ENCODE measurements at places on chromosomes 12 and 14. TPM values are rescaled to one million over a fixed set of nuclear protein-coding genes. Genes with fewer than 3 reads are reported as not detected.

The ARHGEF40 gene
- 0.21 TPM for total RNA-seq

DNA sequence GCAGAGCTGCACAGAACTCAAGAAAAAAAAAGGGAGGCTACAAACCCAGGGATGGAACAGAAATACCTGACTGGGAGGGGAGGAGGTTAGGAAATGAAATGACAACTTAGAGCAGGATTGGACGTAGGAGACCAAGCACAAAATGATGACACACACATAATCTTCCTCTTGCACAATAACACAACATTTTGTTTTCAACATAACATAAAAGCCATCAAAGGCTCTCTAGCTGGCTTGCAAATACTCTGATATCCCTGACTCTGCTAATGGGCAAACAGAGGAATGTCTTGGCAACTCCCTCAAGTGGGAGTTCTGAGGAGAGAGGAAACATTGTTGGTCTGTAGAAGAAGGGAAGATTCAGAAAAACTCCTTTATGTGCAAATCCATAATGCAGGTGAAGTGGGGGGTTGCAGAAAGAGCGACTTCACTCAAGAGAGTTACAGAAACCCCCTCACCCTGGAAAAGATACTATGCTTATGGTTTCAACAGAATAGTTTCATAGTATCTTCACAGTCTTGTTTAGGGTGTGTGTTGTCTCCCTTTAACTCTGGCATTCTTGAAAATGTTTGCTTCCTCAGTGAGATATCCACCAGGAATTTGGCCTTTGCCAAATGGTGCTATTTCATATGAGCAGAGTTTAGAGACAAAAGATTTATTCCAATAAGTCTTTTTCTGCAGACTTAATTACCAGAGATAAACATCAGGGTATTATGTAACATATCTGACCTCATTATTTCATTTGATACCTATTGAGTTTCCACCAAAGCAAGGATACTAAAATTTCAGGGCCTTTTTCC lies 43.8 kb upstream of the LTBP2 start:
- peaks cover 4% of the 10 kb centered on the region for H3K36me3 ChIP-seq
- DNase-seq, result no peak
- H3K27ac ChIP-seq, result no peak overlapping the region

The DAAM1 gene
- total RNA-seq, result 10.5 TPM

- H3K27ac ChIP-seq, result no peak overlapping the region
- H3K36me3 ChIP-seq, result peaks cover 12% of the 10 kb centered on the region
- H3K27me3 ChIP-seq, result no peaks in the 10 kb centered on the region
- peaks cover 29% of the 10 kb centered on the region for H3K4me1 ChIP-seq
Measured at GRCh38 chr12:66965621-66966020, 286.7 kb upstream of the GRIP1 start.

DNA sequence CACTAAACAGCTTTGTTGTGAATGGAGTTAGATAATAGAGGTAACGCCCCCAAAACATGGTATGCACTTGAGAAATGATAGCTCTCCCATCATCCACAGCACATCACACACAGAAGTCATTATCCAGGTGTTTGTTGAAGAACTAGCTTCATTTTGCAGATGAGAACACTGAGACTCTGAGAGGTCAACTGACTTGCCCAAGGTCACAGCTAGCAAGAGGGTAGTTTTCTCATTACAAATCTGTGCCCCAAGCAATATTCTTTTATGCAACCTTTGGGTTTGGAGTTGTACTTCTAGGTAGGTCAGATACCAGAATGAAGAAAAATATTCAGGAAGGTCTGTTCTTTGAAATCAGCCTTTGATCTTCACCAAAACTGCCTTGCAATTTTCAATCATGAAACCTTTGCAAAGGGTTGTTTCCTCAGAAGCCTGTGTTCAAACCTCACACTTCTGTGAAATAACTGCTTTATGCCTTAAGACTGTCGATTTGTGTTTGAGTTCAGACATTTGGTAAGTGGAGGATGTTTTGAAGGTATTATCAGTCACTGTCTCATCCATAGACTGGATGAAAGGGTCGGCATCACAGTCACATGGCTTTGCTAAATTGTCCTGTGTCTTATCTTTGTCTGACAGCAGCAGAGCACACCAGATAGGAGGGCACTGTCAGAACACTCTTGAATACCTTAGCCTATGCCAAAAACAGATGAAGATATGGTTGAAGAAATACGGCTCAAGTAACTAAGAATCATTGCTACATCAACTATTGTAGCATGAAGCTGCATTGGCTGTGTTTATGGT lies 233.2 kb upstream of the BTG1 start:
- H3K27ac ChIP-seq, result peak overlapping the region; percentile 68
- H3K4me1 ChIP-seq, result peaks cover 27% of the 10 kb centered on the region
- H3K36me3 ChIP-seq, result peaks cover 7% of the 10 kb centered on the region
- H3K27me3 ChIP-seq, result no peaks in the 10 kb centered on the region
- DNase-seq, result no peak

DNA sequence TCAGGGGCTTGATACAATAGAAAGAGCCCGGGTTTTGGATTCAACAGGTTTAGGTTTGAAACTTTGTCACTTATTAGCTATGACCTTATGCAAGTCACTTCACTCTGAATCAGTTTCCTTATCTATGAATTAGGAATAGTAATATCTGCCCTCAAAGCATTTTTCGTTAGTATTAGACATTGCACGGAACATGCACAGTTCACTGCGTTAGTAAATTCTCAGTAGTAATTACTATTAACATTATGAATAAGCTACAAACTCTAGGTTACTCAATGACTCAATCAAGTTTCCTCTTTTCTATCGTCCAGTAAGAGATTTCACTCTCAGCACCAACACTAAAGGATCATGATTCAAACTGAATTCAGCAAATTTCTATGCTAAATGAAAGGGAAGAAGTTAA lies 150.3 kb downstream of the CEP83 start:
- H3K4me1 ChIP-seq, result peaks cover 26% of the 10 kb centered on the region
- no peak for DNase-seq
- no peak overlapping the region for H3K27ac ChIP-seq
- H3K36me3 ChIP-seq, result peaks cover 47% of the 10 kb centered on the region
- no peaks in the 10 kb centered on the region for H3K27me3 ChIP-seq

GRCh38 chr12:41777064-41777790 lies 367.4 kb downstream of the GXYLT1 start:
- no peaks in the 10 kb centered on the region for H3K36me3 ChIP-seq
- no peak overlapping the region for H3K4me3 ChIP-seq
- H3K27me3 ChIP-seq, result peaks cover 14% of the 10 kb centered on the region

GRCh38 chr12:50102131-50102531 lies 1.7 kb upstream of the GPD1 start:
- H3K4me3 ChIP-seq, result no peak overlapping the region
- peaks cover 3% of the 10 kb centered on the region for H3K4me1 ChIP-seq
- H3K27ac ChIP-seq, result no peak overlapping the region
- peaks cover 2% of the 10 kb centered on the region for H3K36me3 ChIP-seq
- no peak for DNase-seq

- peaks cover 9% of the 10 kb centered on the region for H3K27me3 ChIP-seq
- no peak overlapping the region for H3K27ac ChIP-seq
- no peaks in the 10 kb centered on the region for H3K36me3 ChIP-seq
- H3K4me1 ChIP-seq, result no peaks in the 10 kb centered on the region
- DNase-seq, result no peak
Measured at GRCh38 chr12:115691123-115691522, 586.4 kb downstream of the MED13L start.

The NANOG gene
- not detected for total RNA-seq

DNA sequence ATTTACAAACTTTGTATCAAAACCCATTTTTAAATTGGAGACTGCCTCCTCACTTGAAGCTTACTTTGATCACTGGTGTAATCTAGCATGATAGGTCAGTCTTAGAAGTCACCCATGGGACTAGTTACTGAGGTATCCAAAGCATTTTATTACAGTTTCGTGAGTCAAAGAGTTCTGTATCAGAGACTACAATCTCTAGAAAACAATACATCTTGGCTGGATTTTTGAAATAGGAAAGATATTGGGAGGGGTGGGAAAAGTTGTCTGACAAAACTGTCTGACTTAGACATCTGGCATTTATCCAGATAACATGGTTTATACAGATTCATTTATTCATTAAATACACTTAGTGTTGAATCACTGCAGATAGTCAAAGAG lies 173.5 kb upstream of the PDZRN4 start:
- no peaks in the 10 kb centered on the region for H3K27me3 ChIP-seq
- no peak overlapping the region for H3K27ac ChIP-seq
- H3K4me1 ChIP-seq, result no peaks in the 10 kb centered on the region
- no peaks in the 10 kb centered on the region for H3K36me3 ChIP-seq
- no peak for DNase-seq
- no peak overlapping the region for H3K4me3 ChIP-seq

GRCh38 chr14:96260341-96260821 lies 4.4 kb downstream of the BDKRB1 start:
- H3K4me3 ChIP-seq, result no peak overlapping the region
- H3K36me3 ChIP-seq, result no peaks in the 10 kb centered on the region
- no peak for DNase-seq
- peaks cover 18% of the 10 kb centered on the region for H3K27me3 ChIP-seq
- H3K27ac ChIP-seq, result no peak overlapping the region

DNA sequence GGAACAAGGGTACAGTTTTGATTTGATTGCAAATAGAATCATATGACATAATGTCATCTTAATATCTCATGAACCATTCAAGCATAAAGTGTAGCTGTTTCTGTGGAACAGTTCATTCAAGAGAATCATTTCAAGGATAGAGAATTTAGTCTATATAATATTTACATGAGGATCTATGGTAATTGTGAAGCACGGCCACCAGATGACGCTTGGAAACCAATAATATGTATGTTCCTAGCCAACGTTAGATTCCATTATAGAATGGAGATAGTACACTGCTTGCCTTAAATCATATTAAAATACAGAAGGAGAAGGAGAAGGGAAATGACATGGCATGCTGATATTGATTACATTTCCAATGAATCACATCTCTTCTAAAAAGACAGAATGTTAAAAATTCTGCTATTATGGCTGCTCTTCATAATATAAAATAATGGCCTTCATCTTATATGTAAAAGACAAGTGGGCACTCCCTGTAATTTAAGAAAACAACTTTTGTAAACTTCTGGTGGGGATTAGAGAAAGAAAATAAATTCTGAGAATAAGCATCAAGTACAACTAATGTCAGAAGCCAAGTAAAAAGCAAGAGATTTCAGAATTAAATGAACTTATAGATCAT lies 351.0 kb downstream of the NAV3 start:
- no peaks in the 10 kb centered on the region for H3K27me3 ChIP-seq
- no peak overlapping the region for H3K4me3 ChIP-seq
- no peak overlapping the region for H3K27ac ChIP-seq
- H3K36me3 ChIP-seq, result no peaks in the 10 kb centered on the region
- no peak for DNase-seq
- no peaks in the 10 kb centered on the region for H3K4me1 ChIP-seq

The CBLN3 gene
- 5.5 TPM for total RNA-seq

DNA sequence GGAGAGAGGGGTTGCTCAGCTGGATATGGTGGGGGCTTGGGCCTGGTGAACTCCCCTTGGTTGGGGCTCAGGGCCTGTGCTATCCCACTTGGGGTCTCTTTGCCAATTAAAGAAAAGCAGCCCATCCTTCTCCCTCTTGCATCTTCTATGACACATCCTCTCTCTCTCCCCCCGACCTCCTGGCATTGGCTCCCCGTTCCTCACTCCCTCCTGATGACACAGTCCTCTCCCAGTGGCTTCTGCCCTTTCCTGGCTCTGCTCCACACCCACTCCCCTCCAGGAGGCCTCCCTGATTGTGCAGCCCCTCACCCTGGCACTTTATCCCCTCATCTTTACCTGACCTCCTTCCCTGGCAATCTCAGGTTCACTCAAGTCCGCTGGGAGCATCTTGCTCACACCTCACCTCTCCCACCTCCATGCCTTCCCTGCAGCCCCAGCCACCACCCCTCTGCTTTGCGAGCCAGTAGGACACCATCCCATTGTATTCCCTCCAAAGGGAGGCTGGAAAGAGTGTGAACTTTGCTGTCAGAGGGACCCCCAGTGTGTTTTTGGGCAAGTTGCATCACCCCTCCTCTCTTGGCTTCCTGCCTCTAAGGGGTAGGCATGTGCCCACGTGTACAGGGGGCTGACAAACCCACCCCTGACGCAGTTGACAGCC lies 10.7 kb downstream of the KRT80 start:
- H3K27me3 ChIP-seq, result no peaks in the 10 kb centered on the region
- H3K4me3 ChIP-seq, result no peak overlapping the region
- no peak overlapping the region for H3K27ac ChIP-seq
- no peak for DNase-seq
- no peaks in the 10 kb centered on the region for H3K4me1 ChIP-seq
- H3K36me3 ChIP-seq, result no peaks in the 10 kb centered on the region
